Activated CD4-positive, alpha-beta T cell treated with anti-CD3 and anti-CD28 coated beads, Interleukin-2, amount 10 ng/mL, durations not matched to agents 7 days and 5 days (primary cell): ENCODE measurements at places on chromosomes 11 and 22. TPM values are rescaled to one million over a fixed set of nuclear protein-coding genes. Genes with fewer than 3 reads are reported as not detected.

GALNT18 gene
- total RNA-seq = 0.69 TPM

APOA1 gene
- total RNA-seq = 0.23 TPM

DEUP1 gene
- not detected for total RNA-seq

ASPHD2 gene
- 8.5 TPM for total RNA-seq

SLC17A6 gene
- total RNA-seq = not detected

OR52I2 gene
- not detected for total RNA-seq

MPEG1 gene
- total RNA-seq = not detected

RBMXL2 gene
- not detected for total RNA-seq

XKR3 gene
- total RNA-seq = not detected

THAP7 gene
- total RNA-seq = 29.1 TPM

SPI1 gene
- total RNA-seq = not detected

GRCh38 chr11:128187835-128188234 is 399.5 kb downstream of the ETS1 start:
- no peak for DNase-seq

GRCh38 chr11:32071811-32072210 is 19.1 kb upstream of the RCN1 start:
- no peak for DNase-seq

GRCh38 chr11:47992959-47993820 is 12.8 kb downstream of the PTPRJ start:
- DNase-seq = no peak

DNA sequence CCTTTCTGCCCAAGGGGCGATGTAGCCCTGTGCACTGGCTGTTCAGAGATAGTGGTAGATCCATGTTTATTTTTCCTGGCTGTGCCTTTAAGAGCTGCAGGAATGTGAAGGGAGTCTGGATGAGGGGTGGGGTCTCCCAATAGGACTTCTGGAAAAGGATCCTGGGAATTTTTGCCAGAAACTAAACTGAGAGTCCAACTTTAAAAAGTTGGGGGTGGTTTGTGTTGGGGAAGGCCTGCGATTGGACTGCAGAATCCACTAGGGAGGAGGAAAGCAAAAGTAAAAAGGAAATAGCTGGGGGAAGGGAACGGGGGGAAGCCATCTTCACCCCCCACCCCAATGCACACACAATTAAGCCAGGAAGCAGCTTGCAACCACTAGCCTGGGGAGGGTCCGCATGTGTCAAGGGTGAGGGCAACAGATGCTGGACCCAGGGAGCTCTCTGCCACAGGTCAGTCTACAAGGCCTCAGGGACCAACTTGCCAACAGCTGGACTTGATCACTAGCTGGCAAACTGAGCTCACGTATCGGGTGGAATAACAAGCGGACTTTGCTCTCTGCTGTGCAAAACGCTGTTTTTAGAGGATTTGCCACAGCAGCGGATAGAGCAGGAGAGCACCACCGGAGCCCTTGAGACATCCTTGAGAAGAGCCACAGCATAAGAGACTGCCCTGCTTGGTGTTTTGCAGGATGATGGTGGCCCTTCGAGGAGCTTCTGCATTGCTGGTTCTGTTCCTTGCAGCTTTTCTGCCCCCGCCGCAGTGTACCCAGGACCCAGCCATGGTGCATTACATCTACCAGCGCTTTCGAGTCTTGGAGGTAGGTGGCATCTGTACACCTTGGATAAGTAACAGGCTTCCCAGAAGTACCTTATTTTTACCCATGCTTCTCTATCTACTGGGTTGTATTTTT is at the start of gene OLFML1:
OLFML1 (plus strand) TSS at position 321 of the 912 bp plus-strand sequence; CDS start at position 691, 370 bp downstream.
- DNase-seq = no peak

DNA sequence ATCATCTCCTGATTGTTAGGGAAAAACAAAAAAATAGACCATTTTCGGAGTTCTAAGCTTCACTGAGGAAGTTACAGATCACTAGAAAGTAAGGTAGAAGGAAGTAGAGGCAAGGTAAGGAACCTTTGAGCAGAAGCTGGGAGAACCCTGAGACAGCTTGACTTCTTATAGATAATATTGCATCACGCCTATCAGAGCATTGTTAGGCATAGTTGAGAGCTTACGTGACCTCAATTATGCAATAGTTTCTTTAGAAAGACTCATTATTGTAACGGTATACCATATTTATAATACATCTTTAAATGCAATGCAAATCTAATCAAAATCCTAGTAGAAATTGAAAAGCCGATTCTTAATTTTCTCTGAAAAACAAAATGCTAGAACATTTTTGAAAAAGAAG is 4.9 kb downstream of the TBRG1 start:
- no peak for DNase-seq

DNA sequence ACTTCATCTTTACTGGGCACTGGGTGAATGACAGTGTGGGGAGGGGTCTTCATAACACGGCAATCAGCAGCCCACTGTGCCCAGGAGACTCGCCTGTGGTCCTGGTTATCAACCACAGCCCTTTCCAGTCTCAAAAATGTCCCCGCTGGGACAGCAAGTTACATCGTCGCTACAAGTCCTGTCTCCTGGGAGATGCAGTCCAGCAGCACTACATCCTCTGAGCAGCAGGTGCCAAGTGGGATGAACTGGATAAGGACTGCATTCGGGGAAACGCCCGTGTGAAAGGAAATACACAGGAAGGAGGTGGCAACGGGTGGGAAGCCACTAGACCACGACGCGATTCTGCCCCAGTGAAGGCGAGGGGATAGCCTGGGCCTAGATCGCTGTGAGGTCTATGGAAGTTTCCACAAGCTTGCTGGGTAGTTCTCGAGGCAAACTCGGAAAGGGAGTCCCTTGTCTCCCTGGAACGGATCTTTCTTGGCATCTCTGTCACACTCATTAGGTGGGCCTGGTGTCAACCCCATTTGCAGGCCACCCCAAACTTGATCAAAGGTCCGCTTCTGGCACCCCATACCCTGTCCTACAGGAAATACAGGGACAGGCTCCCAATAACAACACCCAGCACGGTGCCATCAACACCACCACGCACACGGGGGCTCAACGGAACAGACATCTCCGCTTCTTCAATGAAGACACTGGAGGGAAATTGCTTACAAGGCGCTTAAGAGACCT is 4.4 kb downstream of the ASCL2 start:
- no peak for DNase-seq

DNA sequence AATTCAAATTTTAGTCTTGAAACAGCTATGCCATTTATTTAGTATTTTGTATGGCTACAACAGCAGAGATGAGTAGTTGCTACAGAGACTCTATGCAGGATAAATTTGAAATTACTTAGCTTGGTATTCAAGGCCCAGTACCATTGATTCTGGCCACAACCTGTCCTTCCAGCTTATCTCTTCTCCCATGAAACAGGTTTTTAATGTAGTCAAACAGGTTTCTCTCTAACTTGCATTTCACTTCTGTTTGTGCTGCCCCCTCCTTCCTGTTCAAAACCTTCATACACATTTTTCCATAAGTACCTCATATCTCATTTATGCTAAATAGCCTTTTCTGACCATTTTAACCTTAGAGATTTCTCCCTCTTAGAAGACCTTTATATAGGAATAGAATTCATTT is 3.3 kb downstream of the USP47 start:
- DNase-seq = no peak

- DNase-seq = no peak
Measured at GRCh38 chr11:33863418-33864172, 28.3 kb downstream of the LMO2 start.

DNA sequence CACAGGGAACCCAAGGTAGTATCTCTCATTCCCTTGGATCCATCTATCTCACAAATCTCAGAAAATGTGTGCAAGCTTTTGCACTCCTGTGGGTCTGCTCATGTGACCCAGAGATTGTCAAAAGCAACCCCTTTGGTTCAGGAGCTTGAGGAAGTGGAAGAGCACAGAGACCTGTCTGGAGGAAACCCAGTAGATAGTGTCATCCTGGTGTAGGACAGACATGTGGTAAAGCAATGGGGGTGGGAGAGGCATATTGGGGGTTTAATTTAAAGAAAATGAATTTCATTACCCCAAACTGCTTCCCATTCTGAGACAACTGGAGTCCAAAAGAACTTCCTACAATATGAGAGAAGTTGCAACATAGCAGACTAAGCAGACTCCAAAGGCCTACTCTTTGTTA is 5.8 kb upstream of the MS4A14 start:
- no peak for DNase-seq

- DNase-seq = no peak
Measured at GRCh38 chr22:36768616-36769015, 7.3 kb downstream of the IFT27 start.

DNA sequence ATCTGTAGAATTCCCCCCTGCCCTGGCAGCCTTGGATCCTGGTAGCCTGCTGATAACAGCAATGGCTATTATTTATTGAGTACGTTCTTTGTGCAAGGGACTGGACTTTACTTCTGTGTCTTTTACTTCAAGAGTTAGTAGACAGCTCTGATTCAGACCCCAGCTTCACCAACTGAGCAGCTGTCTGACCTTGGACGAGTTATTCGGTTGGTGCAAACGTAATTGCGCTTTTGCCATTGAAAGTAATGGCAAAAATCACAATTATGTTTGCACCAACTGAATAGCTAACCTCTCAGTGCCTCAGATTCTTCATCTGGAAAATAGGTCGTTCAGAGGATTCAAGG is 108.9 kb downstream of the TIMP3 start:
- no peak for DNase-seq

GRCh38 chr11:129365816-129366215 is 9.8 kb upstream of the BARX2 start:
- no peak for DNase-seq

- no peak for DNase-seq
Measured at GRCh38 chr11:75496305-75496752, 29.4 kb downstream of the GDPD5 start.

DNA sequence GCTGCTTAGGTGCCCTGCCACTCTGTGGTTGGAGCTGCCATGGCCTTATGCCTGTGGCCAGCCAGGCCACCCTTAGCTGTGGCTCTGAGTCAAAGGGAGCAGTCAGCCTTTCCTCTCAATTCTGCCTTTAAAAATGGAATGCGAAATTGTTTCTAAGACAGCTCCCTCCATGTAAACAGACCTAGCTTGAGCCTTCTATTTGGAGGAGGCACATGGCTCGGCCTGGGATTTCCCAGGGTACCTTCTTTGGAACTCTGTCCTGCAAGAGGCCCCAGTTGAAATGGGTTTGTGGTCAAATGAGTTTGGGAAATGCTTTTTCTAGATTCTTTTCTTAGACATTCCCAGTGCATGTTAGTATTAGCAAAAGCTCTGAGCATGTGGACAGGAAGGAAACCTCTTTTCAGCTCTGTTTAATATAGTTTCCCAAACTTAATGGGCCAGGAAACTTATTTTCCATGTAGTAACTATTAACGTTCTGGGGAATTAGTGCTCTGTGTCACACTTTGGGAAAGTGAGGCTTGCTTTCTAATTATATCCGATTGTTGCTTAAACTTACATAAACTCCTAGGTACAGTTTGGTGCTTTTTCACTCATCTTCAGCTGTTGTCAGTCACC is 7.8 kb downstream of the PHOX2A start:
- DNase-seq = no peak

- DNase-seq = no peak
Measured at GRCh38 chr11:104728927-104729326, 169.3 kb downstream of the CASP12 start.

- DNase-seq = no peak
Measured at GRCh38 chr11:59273373-59273841, 60.7 kb upstream of the MPEG1 start.

DNA sequence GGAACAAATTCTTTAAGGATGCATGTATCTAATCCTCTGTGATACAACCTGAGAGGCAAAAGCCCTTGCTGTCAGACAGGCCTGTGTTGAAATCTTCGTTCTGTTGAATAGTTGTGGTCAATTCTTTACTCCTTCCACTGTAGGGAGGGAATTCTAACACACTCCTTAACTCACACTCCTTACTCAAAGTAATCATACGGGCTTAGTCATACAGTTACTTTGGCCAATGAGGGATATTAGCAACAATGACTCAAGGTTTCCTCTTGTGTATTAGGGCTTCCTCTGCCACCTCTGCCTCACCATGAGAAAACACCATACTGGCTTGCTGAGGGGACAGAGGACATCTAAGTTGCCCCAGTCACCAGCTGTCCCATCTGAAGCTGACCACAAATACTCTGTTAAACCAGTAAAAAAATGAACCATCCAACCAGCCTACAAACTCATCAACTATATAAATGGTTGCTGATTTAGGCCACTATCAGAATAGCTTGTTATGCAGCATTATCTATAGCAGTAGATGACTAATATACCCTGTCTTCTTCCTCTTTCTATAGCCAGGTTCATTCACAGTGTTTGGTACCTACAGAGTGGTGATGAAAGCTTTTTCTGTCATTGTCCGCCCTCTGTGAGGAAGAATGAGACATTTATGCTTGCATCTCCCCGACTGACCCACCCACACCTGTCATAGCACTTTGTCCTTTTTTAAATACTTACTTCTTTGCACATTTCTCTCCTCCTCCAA is 322.8 kb upstream of the SYN3 start:
- DNase-seq = no peak

GRCh38 chr11:23221366-23221765 is 361.1 kb upstream of the CCDC179 start:
- DNase-seq = no peak

DNA sequence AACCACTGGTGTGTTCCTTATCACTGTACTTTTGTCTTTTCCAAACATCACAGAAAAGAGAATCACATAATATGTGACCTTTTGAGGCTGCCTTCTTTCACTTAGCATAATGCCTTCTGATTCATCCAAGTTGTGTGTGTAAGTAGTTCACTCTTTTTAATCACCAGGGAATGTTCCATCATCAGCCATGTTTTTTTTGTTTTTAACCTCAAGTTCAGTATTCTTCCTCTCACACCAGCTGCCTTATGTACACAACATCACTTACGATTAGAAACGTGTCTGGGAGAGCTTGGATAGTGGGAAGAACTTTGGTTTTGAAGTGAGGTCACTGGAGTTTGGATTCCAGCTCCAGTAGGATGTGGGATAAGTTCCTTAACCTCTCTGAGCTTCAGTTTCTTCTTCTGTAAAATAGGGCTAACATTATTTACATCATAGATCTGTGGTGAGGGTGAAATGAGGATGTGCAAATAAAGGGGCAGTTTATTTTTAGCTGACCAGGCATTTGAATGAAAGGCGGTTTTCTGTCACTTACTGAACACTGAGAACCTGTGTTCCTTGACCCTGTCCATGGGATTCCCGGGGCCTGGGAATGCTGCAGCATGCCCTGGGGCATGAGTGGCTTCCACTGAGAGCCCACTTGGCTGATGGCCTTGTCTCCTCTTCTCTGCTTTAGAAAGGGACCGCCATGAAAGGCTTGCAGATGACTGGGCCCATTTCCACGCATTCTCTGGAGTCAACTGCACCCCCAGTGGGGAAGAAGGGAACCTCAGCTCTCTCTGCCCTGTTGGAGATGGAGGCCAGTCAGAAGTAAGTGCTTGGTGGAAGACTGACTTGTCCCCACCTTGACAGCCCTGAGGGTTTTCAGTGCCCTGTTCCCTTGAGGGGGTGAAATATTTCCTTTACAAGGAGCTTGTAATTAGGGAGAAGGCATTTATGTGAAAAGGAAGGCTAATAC is 92.6 kb downstream of the DEPDC5 start:
- DNase-seq = no peak

DNA sequence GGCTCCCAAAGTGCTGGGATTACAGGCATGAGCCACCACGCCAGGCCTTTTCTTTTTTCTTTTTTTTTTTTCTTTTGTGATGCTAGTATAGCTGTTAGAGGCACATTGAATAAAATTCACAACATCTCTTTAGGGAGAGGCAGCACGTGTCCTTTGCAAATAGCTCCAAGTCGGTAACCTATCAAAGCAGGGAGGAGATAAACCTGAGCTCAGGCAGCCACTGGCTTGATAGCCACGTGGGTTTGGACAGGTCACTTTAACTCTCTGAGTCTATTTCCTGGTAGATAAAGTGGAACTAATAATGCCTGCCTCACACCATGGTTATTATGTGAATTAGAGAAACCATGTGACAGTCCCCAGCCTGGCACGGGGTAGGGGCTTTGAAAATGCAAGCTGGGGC is 43.1 kb upstream of the ATXN10 start:
- DNase-seq = no peak

GRCh38 chr11:64608636-64609035 is 17.6 kb downstream of the SLC22A12 start:
- DNase-seq = no peak
